ENCODE measurements at places on chromosomes 1 and 21. TPM values are rescaled to one million over a fixed set of nuclear protein-coding genes. Genes with fewer than 3 reads are reported as not detected.

DCDC2B gene
- total RNA-seq = not detected

GBP5 gene
- 2.6 TPM for total RNA-seq

DNA sequence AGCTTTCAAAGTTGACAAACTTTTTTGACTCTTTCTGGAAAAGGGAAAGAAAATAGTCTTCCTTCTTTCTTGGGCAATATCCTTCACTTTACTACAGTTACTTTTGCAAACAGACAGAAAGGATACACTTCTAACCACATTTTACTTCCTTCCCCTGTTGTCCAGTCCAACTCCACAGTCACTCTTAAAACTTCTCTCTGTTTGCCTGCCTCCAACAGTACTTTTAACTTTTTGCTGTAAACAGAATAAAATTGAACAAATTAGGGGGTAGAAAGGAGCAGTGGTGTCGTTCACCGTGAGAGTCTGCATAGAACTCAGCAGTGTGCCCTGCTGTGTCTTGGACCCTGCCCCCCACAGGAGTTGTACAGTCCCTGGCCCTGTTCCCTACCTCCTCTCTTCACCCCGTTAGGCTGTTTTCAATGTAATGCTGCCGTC is 160.8 kb upstream of the SGIP1 start:
- DNase-seq = no peak

- DNase-seq = no peak
Measured at GRCh38 chr1:84869720-84870119, 23.3 kb downstream of the LPAR3 start.

DNA sequence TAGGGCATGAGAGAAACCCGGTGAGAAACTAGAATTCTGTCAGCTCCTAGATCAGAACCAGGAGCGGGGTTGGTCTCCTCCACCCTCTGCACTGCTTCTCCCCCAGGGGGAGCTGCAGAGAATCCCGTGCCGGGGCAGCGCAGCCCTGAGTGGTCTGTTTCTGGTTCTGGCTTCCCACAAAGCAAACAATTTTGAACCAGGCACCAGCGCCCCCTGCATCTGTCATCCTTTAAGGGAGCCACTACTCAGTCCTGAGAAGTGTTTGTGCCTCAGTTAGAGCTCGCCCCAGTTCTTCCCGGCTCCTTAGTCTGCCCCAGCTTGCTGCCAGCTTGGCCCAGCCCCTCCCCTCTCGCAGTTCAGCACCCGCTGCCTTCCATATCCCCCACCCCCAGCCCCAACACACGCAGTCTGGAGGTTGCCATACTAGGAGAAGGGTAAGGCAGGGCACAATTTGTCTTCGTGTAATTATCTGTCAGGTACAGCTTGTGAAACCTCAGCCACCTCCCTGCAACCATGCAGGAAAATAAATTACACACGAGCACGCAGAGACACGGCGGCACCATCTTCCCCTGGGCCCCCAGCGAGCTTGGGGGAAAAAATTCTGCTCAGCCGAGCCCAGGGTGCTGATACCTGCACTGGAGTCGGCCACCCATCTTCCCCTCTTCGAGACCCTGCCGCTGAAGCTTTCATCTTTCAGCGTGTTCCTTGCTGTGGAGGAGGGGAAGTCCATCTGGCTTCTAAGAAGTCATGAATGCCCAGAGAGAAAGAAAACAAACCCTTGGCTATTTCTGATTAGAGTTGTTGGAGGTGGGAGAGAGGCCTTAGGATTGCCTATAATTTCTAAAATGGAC is 62.6 kb upstream of the CD1D start:
- DNase-seq = peak; percentile 36
